ENCODE measurements at places on chromosomes 7 and 10. TPM values are rescaled to one million over a fixed set of nuclear protein-coding genes. Genes with fewer than 3 reads are reported as not detected.

Gene HGF
- 5.0 TPM for total RNA-seq

DNA sequence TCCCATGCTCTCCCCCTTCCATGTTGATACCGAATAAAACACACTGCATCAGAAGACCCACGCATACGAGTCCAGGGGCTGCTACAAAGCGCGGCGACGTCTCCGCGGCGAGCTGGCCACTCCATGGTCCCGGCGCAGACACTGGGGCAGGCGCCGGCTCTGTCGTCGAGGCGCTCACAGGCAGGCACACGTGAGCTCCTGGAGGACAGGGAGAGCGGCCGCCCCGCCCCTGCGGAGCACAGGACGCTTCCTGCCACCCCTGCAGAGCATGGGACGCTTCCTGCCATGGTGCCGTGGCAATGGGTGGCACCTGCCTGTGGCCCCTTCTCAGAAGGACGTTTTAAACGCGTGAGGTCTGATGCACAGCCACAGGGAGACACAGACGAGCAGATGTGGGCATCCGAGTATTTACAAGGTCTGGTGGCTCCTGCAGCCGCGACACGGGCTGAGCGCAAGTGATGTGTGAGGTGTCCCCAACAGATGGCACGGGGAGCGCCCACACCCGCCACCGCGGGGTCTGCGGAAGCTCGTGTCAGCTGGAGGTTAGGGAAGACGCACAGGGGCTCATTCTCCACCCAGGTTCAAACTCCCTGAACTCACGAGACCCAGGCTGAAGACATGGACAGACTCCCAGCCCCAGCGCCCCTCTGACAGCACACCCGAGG is 21.4 kb upstream of the GPR146 start:
- no peaks in the 10 kb centered on the region for H3K27me3 ChIP-seq
- H3K4me3 ChIP-seq = no peak overlapping the region
- DNase-seq = no peak
- H3K36me3 ChIP-seq = peaks cover 61% of the 10 kb centered on the region

Gene GPR22
- not detected for total RNA-seq

- no peak overlapping the region for H3K27ac ChIP-seq
- no peak overlapping the region for H3K4me3 ChIP-seq
- H3K4me1 ChIP-seq = no peaks in the 10 kb centered on the region
- no peak for DNase-seq
- H3K36me3 ChIP-seq = no peaks in the 10 kb centered on the region
Measured at GRCh38 chr7:84844771-84845170, 342.1 kb downstream of the SEMA3D start.

DNA sequence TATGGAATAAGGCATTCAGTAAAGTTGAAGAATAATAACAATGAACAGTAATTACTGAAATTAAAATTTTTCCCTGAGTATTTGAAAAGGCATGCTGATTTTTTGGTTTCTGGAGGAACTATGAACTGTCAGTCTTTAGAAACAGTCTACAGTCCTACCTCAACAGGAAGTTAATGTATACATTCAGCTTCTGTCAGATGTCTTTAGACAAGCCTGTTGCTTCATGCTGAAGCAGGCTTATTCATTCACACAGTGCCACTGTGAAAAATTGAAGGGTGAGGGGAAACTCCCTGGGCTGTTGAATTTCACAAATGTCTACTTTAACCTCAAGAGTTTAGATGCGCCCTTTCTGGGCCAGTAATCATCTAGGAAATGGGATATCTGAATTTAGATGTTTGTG is 3.5 kb downstream of the NRF1 start:
- no peak overlapping the region for H3K27ac ChIP-seq
- H3K4me3 ChIP-seq = no peak overlapping the region
- no peaks in the 10 kb centered on the region for H3K36me3 ChIP-seq
- no peak for DNase-seq
- H3K27me3 ChIP-seq = no peaks in the 10 kb centered on the region
- peaks cover 67% of the 10 kb centered on the region for H3K4me1 ChIP-seq

Gene RNF32
- total RNA-seq = 1.1 TPM

- no peak for DNase-seq
Measured at GRCh38 chr7:123367484-123368122, 166.8 kb downstream of the IQUB start.

- no peak for DNase-seq
- H3K27ac ChIP-seq = no peak overlapping the region
Measured at GRCh38 chr10:8045726-8046494, 8.6 kb upstream of the GATA3 start.

DNA sequence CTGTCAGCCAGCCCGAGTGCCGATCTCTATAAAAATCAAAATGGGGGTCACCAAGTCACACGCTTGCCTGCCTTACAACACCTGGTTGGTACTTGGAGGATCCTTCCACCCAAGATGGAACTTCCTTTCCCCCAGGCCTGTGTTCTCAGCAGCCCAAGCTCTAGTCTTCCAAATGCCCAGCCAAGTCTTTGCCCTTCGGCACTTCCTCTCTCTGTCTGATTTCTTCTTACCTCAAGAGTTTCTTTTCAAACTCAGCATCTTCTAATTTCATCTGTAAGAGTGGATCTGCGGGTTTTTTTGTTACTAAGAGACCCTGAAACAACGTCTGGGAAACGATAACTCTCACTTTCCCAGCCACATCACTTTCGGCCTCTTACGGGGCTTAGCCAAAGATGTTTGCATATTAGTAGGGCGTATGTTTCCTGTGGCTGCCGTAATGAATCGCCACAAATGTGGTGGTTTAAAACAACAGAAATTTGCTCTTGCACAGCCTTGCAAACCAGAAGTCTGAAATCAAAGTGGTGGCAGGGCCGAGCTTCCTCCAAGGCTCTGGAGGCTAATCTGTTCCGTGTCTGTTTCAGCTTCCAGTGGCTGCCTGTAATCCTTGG is 219.9 kb downstream of the TCF7L2 start:
- H3K4me3 ChIP-seq = no peak overlapping the region
- no peak overlapping the region for H3K27ac ChIP-seq
- DNase-seq = no peak
- no peaks in the 10 kb centered on the region for H3K27me3 ChIP-seq
- H3K36me3 ChIP-seq = peaks cover 9% of the 10 kb centered on the region

DNA sequence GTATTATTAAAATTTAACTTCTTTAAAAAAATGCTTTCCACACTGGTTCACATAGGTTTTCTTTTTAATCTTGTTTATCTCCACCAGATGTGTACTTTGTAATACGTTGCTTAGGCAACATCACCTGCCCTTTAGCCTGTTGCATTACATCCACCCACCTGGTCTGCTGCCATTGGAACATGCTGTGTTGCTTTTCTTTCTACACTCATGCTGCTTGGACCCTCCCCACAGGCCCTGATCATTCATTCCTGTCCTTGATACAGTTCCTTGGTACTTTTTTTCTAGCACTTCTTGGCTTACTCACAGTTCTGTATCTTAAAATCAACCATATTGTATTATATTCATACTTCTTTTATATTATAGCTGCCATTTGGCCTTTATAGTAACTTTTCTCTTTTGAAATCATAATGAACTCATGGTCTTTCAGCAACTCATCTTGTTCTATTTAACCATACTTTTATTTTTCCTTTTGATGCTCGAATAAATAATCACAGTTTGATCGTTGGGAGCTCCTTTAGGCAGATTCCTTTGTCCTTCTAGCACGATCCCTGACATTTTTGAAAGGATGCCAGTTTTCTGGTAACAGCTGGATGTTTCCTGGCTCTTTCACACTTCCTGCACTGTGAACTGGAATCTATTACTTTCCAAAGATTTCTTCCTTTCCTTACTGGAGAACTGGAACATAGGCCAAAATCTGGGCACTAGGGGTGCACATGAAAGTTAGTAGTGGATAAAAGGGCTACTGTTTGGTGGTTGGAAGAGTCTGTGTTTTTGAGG is 125.1 kb downstream of the CDK14 start:
- H3K27me3 ChIP-seq = no peaks in the 10 kb centered on the region
- no peaks in the 10 kb centered on the region for H3K36me3 ChIP-seq
- DNase-seq = no peak
- peaks cover 43% of the 10 kb centered on the region for H3K4me1 ChIP-seq

GRCh38 chr10:9992661-9993060 is 1025.0 kb upstream of the CELF2 start:
- no peak overlapping the region for H3K27ac ChIP-seq
- H3K27me3 ChIP-seq = no peaks in the 10 kb centered on the region
- no peaks in the 10 kb centered on the region for H3K4me1 ChIP-seq
- no peak overlapping the region for H3K4me3 ChIP-seq

Gene AFAP1L2
- total RNA-seq = 20.3 TPM

DNA sequence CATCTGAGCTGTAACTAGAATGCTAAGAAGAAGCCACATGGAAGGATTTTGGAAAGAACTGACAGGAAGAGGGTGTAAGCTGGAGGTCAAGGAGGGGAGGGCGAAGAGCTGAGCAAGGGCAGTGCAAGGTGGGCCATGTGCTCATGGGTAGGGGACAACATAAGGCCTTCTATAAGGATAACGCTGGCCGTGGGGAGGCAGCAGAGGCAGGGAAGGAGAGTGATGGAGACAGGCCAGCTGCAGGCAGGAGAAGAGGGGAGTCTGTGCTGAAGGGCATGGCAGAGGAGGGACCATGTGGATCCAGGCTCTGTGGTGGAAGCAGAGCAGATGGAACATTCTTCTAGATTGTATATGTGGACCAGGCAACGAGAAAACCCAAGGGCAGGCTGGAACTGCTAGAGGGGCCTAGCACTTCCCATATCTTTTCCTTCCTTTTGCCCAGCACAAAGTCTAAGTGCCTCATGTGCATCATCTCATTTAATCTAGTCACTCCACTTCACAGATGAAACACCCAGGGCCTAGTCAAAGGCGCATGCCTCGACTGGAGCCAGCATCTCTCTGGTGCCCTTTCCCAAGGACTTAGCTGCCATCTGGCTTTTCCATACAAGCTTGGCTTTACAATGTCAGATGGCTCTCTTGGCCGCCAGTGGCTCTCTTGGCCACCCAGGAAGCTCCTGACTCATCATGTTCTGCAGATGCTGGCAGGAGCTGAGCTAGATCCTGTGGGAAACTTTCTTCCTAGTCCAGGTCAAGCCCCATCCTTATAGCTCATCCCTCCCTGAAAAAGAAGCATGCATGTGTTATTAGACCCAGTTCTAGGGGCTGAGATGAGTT is 6.6 kb downstream of the LRRC18 start:
- no peaks in the 10 kb centered on the region for H3K36me3 ChIP-seq
- H3K27ac ChIP-seq = no peak overlapping the region
- H3K4me3 ChIP-seq = no peak overlapping the region
- no peaks in the 10 kb centered on the region for H3K4me1 ChIP-seq
- DNase-seq = no peak

GRCh38 chr10:129192344-129193128 is 274.5 kb upstream of the MGMT start:
- H3K36me3 ChIP-seq = no peaks in the 10 kb centered on the region
- H3K4me1 ChIP-seq = peaks cover 10% of the 10 kb centered on the region
- H3K27ac ChIP-seq = no peak overlapping the region
- peaks cover 23% of the 10 kb centered on the region for H3K27me3 ChIP-seq
- no peak overlapping the region for H3K4me3 ChIP-seq
- peak; percentile 92 for DNase-seq

GRCh38 chr7:50812841-50813475 is 30.3 kb upstream of the GRB10 start:
- DNase-seq = no peak
- no peaks in the 10 kb centered on the region for H3K36me3 ChIP-seq
- no peaks in the 10 kb centered on the region for H3K27me3 ChIP-seq
- H3K27ac ChIP-seq = no peak overlapping the region
